ENCODE measurements at places on chromosomes 7 and 10.

GRCh38 chr7:27482219-27482618 lies 180.5 kb downstream of the HIBADH start:
- no peak for DNase-seq

DNA sequence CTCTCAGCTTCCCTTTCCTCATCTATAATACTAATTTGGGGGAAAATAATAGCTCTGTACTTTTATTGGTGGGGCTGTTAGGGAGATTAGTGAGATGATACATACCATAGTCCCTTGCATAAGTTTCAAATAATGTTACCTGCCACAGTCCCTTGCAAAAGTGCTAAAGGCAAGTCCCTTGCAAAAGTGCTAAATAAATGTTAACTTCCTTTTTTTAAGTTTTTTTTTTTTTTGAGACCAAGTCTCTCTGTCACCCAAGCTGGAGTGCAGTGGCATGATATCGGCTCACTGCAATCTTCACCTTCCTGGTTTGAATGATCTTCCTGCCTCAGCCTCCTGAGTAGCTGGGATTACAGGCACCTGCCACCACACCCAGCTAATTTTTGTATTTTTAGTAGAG lies 43.4 kb upstream of the SRGN start:
- no peak for DNase-seq

- DNase-seq: no peak
Observed at GRCh38 chr7:39098506-39098905, 120.8 kb downstream of the POU6F2 start.

DNA sequence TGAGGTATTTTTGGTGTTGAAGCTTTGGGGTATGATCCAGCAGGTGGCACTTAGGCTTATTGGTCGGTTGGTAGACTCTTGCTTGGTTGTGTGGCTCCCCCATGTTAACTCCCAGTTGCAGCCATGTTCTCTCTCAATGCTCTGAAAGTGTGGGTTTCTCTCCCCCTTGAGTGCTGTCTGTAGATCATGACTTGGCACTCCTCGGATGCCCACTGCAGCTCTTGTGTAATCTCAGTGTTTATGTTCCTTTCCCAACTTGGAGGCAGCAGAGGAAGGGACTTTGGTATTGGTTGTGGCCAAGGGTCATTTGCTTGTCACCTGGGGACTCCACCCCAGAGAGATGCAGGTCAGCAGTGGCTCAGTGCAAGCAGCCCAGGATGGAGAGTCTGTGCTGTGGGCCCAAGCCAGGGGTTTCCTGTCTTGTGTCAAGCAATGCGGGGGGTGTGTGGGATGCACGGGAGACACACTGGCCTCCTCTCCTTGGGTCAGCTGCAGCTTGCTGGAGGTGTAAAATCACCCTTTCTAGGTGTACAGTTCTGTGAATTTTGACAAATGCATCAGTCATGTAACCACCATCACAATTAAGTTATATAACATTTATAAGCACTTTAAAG lies 36.9 kb downstream of the PIK3CG start:
- DNase-seq: no peak

DNA sequence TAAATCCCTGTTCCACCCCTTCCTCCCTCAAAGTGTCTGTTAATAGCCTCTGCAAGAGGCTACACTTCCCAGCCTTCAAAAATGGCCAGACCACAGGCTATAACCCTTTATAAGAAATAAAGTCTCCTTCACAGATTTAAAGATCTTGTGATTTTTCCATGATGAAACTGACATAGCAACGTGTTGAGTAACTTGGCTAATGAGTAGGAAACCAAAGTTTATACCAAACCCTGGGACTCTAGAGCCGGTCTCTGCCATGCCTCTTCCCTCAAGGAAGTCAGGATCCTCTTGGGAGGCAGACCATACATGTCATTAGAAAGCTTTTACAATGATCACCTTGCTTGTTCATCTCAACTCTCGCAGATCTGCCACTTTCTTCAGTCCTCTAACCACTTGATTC lies 44.4 kb downstream of the GRM8 start:
- DNase-seq: no peak

DNA sequence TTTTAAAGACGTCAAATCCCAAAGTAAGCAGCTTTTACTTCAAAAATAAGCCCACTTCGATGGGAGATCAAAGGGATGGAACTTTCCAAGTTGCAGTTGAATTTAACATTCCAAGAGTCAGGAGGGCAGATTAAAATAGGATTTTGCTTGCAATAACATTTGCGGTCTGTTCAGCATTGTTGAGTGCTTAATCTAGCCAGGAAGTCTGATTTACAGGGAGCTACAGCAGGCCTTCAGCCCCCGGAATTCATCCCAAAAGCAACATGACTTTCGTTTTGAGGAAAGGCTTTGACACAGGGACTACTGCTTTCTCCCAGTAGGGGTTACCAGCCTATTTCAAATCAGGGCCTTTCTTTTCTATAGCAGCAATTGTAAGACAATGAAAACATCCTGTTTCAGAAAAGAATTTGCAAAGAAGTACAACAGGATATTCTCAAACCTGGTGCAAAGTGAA lies 279.6 kb upstream of the PITRM1 start:
- no peak for DNase-seq

DNA sequence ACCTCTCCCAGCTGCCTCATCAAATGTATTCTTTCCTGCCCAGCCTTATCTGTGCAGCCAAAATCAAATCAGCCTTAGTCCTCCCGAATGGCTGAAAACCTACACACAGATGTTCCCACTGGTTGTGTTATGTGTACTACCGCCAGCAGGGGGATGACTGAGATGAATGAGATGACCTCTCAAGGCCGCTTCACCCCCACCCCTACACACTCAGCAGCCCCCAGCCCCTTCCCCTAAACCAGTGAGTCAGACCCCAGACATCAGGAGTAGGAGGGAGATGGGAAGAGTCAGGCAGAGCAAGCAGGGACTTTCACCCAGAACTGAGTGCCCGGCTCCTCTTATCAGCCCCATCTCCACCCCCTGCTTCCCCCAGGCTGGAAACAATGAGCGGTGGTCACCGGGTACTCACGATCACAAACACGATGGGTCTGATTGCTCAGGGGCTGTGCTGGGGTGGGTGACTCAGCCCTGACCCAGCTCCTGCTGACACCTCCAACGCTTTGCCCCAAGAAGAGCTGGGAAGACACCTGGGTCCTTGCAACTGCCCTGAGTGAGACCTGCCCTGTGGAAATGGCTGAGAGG lies 6.5 kb upstream of the C10orf105 start:
- DNase-seq: no peak

DNA sequence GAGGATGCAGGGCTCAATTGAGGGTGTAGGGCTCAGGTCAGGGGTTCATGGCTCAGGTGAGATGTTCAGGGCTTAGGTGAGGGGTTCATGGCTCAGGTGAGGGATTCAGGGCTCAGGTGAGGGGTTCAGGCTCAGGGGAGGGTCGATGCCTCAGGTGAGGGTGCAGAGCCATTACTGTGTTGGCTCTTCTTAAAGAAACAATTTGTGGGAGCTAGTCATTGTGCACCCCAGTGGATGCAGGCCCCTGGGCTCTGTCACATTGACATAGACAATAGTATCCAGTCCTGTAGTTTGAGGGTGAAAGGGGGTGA lies 86.7 kb downstream of the ADCY1 start:
- no peak for DNase-seq

DNA sequence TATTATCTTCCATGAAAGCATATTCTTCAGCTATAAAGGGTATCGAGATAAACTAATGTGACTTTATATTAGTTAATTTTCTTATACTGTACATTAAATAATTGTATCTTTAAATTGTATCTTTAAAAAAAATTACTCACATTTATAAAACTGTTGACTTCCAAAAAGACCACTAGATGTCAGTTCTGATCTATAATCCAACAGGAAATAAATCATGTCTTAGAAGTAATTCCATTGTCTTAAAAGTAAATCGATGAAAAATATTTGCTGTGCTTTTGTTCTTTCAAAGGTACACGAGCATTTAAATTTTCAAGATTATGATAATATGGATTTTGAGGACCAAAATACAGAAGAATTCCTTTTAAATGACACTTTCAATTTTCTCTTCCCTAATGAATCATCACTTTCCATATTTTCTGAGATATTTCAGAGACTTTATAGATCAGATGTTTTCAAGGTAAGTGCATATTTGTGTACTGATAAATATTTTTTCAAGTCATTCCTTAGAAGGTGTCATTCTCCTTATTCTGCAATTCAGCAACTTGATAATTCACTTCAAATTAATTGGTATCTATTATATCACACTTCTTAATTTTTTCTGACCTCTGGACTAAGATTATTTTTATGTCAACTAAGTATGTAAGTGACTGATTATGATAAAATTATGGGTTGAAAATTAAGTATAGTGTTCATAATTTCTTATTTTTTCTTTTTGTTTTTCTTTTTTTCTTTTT lies 138.5 kb downstream of the CPED1 start:
- no peak for DNase-seq

GRCh38 chr7:80207501-80207900 lies 72.9 kb downstream of the GNAI1 start:
- no peak for DNase-seq

GRCh38 chr7:44217223-44217714 lies 16.5 kb downstream of the YKT6 start:
- DNase-seq: peak; percentile 19

- DNase-seq: peak; percentile 55
Observed at GRCh38 chr7:157464111-157464970, 127.5 kb downstream of the DNAJB6 start.

DNA sequence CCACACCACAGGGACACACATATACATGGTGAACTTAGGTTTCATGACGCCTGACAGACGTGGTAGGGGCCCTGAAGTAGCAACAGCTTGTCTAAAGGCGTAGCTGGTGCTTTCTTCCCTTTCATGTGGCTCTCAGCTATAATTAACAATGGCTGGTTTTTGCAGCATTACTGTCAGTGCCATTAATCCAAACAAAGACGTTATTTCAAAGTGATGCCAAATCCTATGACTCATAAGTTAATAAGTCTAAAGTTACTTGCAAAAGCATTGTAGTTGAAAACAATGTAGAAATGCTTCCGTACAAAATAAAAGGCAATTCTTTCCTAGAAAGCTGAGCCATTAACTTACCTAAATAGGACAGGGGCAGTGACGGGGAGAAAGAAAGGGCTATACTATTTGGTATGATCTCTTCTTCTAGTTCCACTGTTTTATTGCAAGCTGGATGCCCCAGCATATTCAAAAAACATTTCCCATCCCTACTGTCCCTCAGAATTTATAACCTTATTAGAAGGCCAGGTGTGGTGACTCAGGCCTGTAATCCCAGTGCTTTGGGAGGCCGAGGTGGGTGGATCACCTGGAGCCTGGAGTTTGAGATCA lies 105.4 kb downstream of the ODAD2 start:
- DNase-seq: no peak

DNA sequence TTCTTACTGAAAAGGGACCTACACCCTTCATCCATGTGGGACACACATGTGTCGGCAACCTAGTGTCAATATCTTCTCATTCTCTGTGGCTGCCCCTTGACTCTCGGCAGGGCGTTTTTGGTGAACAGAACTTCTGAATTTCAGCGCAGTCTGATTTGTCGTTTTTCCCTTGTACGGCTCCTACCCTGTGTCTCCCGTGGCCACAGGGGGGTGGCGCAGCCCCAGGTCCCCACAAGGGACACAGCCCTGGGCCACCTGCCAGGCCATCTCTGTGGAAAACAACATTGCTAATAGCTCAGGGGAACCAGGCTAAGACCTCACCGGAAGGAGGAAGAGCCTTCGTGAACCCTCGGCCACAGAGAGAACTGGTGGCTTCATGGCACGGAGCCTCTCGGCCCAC lies 53.1 kb upstream of the NKX6-2 start:
- no peak for DNase-seq

DNA sequence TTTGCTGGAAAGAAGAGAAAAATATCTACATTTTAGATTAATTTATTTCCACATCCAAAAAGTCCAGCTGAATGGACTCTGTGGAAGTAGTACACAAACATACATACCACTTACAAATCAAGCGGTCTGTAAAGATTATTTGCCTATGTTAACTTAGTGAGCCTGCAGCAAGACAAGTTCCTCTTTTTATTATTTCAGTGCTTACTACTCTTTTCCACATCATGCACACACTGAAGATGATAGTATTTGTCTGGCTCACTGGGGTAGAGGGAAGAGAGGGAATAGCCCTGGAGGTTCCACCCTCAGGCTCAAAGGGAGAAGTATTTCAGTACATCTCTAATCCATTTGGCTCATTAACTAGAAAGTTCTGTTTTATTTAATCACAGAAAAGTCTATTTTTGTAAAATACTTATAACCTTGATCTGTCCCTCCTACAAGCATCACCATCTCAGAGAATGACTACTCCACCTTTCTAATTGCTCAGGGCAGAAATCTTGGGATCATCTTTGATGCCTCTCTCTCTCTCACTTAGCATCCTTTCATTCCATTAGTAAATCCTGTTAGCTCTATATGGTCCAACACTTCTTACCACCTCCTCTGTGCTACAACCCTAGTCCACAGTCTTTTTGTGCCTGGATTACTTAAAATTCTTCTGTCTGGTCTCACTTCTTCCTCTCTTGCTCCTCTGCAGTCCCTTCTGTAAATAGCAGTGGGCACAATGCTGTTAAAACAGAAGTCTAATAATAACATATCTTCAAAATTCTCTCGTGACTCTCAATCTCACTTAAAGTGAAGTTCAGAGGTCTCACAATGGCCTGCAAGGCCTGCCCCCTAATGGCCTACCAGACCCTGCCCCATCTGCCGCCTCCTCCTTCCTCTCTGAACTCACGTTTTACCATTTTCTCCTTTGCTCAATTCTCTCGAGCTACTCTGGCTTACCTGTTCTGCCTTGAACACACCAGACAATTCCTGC lies 64.3 kb upstream of the CCDC6 start:
- no peak for DNase-seq

DNA sequence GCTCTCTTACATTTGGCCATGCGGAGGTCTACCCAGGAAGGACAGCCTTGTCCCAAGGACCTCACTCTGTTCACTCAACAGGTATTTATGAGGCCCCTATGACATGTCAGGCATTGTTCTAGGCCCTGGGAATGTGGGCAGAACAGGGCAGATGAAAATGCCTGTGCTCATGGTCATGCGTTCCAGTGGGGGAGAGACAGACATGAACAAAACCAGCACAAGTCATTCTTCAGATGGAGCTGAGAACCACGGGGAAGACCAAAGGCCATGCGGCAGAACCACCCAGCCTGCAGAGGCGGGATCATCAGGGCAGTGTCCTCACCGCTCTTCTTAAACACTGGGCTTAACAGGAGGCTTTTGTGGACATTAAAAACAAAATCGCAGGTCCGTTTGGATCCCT lies 636.1 kb downstream of the SDK1 start:
- DNase-seq: no peak

- DNase-seq: no peak
Observed at GRCh38 chr10:112000466-112000865, 183.1 kb downstream of the GPAM start.

- DNase-seq: no peak
Observed at GRCh38 chr10:71708897-71709882, 10.4 kb downstream of the C10orf105 start.

- DNase-seq: no peak
Observed at GRCh38 chr7:134174795-134175261, 47.7 kb downstream of the LRGUK start.

DNA sequence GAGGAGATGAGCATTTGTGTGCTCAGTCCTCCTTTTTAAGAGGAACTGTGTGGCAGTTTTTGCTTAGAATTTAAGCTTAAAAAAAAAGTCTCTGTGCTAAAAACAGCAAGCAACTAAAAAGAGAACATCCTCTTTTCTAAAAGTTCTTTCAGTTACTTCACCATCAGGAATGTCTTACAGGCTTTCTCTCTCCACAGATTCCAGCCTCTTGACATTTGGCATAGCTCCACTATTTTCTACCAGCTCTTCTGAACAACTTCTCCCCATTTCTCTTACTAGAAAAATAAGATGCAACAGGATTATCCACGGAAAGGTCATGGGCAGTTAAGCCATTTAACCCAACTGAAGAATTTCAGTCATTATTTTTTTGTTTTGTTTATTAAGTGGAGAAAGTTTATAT lies 13.2 kb downstream of the PCLO start:
- DNase-seq: no peak

- no peak for DNase-seq
Observed at GRCh38 chr10:105585753-105586152, 944.7 kb downstream of the SORCS3 start.
